ENCODE measurements at places on chromosomes 3 and 15.

GRCh38 chr3:141217389-141217788 is 14.2 kb upstream of the PXYLP1 start:
- DNase-seq: no peak

- DNase-seq: no peak
Measured at GRCh38 chr15:100457201-100457600, 71.5 kb downstream of the CERS3 start.

GRCh38 chr3:87397211-87397610 is 120.8 kb upstream of the POU1F1 start:
- DNase-seq: no peak

GRCh38 chr3:73633916-73634344 is 9.2 kb upstream of the PDZRN3 start:
- no peak for DNase-seq

DNA sequence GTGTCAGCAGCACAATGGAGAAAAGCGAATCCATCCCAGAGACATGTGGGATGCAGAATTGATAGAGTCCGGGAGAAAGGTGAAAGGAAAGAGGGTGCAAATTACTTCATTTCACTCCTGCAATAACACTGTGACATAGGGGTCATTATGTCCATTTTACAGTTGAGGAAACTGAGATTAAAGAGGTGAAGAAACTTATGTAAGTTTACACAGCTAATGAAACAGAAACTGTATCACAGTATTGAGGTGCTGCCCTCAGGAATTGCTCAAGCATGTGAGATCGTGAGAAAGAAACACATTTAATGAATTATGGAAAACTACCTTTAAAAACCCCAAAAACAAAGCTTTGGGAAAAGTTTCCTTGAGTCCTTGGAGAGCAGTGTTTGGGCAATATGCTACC is 103.6 kb upstream of the PFN2 start:
- DNase-seq: no peak

DNA sequence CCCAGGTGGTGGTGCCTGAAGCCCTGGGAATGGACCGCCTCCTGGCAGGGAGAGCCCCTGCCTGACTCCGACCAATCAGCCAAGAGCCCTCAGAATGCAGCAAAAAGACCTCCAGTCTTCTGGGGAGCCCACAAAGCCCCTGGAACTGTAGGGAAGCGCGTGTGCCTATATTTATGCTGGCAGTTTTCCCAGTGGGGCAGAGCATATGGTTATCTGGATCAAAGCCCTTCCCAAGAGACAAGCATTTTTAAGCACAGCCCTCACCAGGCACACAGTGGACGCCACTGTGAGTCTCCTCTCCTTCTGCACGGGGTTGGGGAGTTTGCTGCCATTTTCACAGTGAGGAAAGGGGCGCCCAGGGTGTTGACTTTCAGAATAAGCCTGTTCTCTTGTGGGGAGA is 80.9 kb upstream of the RPL32 start:
- no peak for DNase-seq

DNA sequence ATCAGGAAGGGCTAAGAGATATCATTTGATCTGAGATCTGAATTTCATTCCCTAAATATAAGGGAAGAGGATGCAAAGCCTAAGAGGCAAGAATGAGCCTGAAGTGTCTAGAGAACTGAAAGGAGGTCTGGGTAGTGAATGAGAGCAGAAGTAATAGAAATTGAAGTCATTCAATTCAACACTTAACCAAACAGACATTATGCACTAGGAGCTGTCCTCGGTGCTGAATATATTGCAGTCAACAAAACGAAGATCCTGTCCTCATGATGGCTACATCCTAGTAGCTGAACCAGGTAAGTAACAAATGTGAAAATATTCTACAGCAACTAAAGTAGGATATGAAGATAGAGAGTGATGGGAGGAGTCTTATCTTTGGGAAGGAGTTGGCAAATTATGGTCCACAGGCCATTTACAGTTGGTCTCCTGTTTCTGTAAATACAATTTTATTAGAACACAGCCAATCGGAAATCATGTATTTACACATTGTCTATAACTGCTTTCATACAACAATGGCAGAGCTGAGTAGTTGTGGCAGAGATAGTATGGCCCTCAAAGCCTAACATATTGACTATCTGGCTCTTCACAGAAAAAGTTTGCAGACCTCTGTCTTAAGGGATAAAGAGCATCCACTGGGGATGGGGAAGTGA is 192.9 kb upstream of the CADPS start:
- no peak for DNase-seq

DNA sequence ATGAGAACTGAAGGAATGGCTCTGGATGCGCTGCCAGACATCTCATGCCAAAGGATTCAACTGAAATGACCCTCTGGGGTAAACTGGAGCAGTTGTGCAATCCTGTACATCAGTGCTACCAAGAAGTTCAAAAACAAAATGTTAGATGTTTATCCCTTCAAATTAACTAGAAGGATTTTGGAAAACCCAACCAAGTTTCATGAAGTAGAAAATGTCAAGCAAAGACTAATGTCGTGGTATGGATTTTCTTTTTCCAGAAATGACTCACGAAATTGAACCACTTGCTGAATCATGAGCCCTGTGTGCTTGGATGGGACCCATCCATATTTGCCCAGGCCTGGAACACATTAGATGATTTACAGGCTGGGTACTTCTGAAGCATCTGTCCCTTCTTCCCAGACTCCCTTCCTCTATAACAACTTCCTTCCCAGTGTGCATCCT is 101.6 kb downstream of the LRTM1 start:
- no peak for DNase-seq

DNA sequence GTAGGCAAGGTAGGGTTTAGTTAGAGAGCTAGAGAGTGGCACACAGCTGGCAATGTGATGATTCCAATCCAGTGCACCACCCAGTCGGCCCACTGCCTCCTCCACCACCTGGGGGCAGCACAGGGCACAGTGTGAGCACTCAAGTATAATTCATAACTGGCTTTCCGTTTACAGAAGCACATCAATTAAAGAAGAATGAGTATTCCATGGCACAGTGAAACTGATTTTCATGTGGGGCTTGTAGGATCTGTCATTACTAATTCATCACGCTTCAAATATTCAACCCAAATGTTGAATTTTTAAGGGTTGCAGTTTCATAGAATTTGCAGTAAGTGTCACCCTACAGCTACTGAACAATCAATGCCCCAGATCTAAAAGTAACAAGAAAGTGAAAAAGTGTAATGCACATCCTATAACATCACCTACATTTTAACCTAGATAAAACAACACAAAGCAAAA is 149.9 kb downstream of the IGSF11 start:
- peak; percentile 57 for DNase-seq

- no peak for DNase-seq
Measured at GRCh38 chr3:2889736-2890135, 220.4 kb downstream of the IL5RA start.

- no peak for DNase-seq
Measured at GRCh38 chr3:58798312-58798711, 131.7 kb upstream of the FAM3D start.

DNA sequence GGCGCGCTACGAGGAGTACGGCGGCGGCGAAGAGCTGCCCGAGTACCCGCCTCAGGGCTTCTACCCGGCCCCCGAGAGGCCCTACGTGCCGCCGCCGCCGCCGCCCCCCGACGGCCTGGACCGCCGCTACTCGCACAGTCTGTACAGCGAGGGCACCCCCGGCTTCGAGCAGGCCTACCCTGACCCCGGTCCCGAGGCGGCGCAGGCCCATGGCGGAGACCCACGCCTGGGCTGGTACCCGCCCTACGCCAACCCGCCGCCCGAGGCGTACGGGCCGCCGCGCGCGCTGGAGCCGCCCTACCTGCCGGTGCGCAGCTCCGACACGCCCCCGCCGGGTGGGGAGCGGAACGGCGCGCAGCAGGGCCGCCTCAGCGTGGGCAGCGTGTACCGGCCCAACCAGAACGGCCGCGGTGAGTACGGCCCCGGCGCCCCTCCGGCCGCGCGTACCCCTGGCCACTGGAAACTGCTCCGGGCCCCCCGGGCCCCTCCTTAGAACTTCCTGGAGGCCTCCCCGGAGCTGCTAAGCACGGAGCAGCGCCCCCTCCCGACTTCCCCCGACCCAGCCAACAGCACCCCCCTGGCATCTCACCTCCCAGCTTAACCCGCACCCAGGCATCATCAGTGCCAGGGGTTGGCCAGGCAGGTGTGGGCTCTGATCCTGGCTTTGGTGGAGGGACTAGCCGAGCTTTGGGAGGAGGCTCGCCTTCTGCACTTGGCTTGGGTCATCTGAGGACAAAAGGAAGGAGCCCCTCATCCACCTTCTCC is 1.4 kb downstream of the LOXL1 start:
- peak; percentile 78 for DNase-seq

GRCh38 chr3:100256731-100257151 is 4.1 kb upstream of the TBC1D23 start:
- DNase-seq: no peak

DNA sequence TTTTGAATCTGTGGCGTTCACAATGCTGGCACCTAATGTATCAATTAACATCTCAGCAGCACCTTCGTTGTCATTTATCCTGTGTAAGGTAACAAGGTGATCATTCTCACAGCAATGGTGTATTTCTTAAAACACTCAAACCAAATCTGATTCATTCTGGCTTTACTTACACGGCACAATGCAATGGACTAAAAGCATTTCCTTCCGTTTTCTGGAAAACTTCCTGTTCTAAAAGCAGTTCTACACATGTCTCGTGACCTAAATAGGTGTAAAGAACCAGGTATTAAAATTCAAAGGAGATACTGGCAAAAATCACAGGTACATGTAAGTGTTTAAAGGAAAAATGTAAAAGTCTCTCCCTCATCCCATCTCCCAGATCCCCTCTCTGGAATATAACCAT is 77.8 kb downstream of the BTD start:
- DNase-seq: no peak

DNA sequence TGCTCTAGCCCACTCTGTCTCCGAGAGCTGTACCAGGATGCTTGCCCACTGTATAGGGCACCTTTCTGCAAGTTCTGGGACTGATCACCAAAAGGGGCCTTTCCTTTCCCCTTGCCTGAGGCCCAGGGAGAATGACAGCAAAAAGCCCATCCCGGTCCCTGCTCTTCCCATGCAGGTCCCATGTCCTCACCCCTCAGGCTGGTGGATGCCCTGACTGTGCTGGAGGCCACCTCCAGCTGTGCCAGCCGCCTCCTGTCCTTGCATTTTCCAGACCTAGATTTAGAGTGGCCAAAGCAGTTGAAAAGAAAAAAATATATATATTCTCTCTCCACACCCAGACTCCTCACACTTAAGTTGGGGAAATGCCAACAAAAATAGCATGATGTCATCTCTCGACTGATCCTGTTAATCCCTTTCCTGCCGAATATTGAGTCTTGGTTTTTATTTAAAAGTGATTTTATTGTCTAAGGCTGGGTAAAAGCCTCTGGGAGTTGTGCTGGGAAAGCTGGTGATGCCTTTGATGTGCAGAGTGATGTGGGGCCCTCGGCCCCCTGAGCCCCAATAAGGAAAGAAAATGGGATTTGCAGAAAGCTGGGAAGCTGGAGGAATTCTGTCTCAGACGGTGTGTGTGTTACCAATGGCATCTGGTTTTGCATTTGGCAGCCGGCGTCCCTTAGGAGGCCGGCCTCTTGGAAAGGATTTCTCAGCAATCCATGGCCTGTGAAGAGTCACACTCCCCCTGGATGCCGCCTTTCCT is 29.3 kb upstream of the TPM1 start:
- DNase-seq: no peak

DNA sequence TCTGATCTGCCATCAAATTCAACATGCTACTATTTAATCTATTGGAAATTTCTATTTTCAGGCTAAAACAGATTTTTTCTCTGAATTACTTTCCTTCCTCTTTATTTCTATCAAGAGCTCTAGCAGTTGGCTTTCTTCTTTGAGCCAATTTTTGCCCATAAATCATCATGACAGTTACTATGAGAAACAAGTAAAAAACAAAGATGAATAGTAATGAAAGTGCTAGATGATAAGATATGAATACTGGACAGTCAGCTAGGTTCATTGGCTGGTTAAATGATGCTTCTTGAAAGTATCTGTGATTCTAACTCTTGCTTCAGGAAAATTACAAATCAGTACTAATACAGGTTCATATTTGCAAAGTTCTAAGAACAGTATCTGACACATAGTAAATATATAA is 38.6 kb upstream of the NANOGP8 start:
- DNase-seq: no peak

GRCh38 chr3:56294286-56294685 is 174.0 kb downstream of the ERC2 start:
- no peak for DNase-seq

DNA sequence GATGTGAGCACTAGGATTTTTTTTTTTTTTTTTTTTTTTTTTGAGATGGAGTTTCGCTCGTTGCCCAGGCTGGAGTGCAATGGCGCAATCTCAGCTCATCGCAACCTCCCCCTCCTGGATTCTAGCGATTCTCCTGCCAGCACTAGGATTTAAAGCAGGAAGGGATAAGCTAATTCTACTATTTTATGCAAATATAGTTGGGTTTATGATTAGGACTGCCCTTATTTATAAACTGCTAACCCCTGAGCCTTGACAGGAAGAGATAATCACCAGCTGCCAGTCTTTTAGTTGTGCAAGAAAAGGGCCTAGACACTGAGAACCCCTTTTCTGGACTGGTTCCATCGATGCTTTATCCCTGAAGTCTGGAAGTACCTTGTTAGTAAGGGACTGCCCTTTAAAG is 36.7 kb downstream of the IFT57 start:
- DNase-seq: no peak

- DNase-seq: no peak
Measured at GRCh38 chr15:84874981-84875699, 9.3 kb upstream of the SLC28A1 start.

- no peak for DNase-seq
Measured at GRCh38 chr3:67526246-67526645, 128.2 kb downstream of the SUCLG2 start.

- no peak for DNase-seq
Measured at GRCh38 chr15:44810237-44810636, 73.9 kb downstream of the TRIM69 start.

DNA sequence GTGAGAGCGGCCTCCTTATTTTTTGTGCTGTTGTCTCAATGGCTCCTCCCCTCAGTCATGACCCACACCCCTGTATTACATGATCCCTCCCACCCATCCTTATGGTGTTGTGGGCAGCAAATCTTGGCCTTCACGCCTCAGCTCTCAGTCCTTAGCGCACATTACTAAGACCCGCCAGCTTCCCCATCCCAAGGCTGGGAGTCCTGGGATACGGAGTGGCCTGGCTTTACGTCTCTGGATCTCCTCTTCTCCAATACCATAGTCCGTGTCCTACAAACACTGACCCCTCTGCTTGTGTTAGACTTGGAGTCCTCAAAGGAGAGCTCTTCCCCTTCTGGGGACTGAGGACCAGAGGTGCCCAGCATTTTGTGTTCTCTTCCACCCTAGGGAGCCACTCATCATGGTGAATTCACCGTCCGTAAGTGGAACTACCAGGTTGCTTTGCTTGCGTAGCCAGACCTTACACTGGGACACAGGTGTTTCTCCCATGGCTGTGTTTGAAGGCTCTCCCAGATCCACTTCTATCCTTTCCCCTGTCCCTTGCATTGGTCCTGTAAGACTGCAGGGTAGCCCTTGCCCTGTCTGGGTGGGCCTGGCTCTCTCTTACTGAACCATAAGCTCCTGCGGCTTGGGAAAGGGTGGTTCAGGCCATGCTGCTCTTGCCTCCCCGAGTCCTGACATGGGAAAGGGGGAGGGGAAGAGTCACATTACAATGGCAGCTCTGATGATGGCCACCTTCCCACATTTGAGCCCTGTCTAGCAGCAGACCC is 13.6 kb downstream of the GRM2 start:
- DNase-seq: no peak

Measured in central memory CD4-positive, alpha-beta T cell (primary cell).